Nephron progenitor cell (in vitro differentiated cells): ENCODE measurements at places on chromosomes 1 and 21.
A peak's percentile ranks its signal among the peaks of the same experiment; 100 is the strongest.

- peaks cover 8% of the 10 kb centered on the region for H3K27me3 ChIP-seq
- DNase-seq: no peak
- H3K4me1 ChIP-seq: peaks cover 41% of the 10 kb centered on the region
- H3K36me3 ChIP-seq: no peaks in the 10 kb centered on the region
- no peak overlapping the region for H3K4me3 ChIP-seq
- H3K27ac ChIP-seq: no peak overlapping the region
These were observed 27.0 kb downstream of the SDC3 start for GRCh38 chr1:30881319-30882181.

- H3K4me1 ChIP-seq: no peaks in the 10 kb centered on the region
- no peak overlapping the region for H3K27ac ChIP-seq
- H3K27me3 ChIP-seq: no peaks in the 10 kb centered on the region
- H3K36me3 ChIP-seq: peaks cover 52% of the 10 kb centered on the region
- DNase-seq: no peak
These were observed 50.5 kb upstream of the RBM34 start for GRCh38 chr1:235211517-235211916.

DNA sequence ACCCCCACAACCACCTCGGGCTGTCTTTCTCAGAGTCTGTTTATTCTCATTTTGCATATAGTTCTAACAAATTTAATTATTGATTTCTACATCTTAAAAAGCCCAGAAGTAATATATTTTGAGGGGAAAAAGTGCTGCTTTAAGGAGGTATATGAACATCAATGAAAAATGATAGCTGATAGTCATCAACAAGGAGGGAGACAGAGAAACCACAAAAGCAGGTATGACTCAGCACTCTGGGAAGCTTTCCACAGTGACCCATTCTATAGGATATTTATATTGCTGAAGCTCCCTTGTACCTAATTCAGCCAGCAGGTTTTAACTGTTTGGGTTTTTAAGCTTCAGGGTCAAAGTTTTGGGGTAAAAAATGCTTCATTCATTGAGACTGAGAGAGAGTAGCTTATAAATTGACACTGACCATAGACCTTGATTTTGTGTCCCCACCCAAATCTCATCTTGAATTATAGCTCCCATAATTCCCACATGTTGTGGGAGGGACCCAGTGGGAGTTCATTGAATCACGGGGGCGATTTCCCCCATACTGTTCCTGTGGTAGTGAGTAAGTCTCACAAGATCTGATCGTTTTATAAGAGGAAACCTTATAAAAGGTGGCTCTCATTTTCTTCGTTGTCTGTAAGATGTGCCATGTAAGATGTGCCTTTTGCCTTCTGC lies 27.4 kb downstream of the VANGL1 start:
- H3K4me1 ChIP-seq: peaks cover 61% of the 10 kb centered on the region
- H3K27me3 ChIP-seq: no peaks in the 10 kb centered on the region
- peaks cover 50% of the 10 kb centered on the region for H3K36me3 ChIP-seq
- H3K27ac ChIP-seq: no peak overlapping the region

GRCh38 chr1:33781652-33782051 lies 82.2 kb upstream of the HMGB4 start:
- H3K27me3 ChIP-seq: peaks cover 17% of the 10 kb centered on the region
- no peaks in the 10 kb centered on the region for H3K4me1 ChIP-seq
- no peak overlapping the region for H3K27ac ChIP-seq
- no peaks in the 10 kb centered on the region for H3K36me3 ChIP-seq

DNA sequence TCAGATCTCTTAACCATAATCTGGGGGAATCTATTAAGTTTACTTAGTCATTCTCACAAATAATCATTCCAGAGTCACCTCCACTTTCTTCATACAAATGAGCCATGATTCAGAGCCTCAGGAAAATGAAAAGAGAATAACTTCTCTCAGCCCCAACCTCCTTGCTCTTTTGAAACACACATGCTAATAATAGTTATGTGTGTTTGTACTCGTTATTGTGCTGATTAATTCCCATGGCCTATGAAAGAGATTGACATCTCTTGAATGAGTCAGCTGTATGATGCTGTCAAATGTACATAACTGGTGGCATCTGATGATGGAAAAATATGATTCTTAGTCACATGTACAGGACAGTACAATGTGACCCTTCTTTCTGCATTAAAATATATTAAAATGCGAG lies 41.5 kb downstream of the DTL start:
- DNase-seq: no peak
- no peak overlapping the region for H3K4me3 ChIP-seq
- H3K4me1 ChIP-seq: no peaks in the 10 kb centered on the region
- no peak overlapping the region for H3K27ac ChIP-seq
- peaks cover 33% of the 10 kb centered on the region for H3K36me3 ChIP-seq

DNA sequence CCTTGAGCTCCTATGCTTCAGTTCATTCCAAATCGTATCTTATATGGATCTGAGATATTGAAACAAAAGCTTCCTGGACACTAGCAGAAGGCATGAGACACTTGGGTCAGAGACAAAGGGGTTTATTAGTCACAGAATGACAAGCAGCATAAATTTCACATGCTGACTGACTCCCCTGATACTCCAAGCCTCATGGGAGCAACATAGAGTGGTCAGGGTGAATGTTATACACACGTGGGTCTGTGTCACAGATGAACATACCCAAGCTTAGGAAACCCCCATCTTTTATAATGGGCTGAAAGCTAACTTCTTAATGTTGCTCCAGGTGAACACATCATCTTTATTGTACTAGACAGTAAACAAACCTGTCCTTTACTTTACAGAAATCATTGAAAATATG lies 599.9 kb upstream of the RGS18 start:
- no peak for DNase-seq
- no peak overlapping the region for H3K4me3 ChIP-seq
- no peaks in the 10 kb centered on the region for H3K4me1 ChIP-seq
- no peak overlapping the region for H3K27ac ChIP-seq
- no peaks in the 10 kb centered on the region for H3K36me3 ChIP-seq

GRCh38 chr1:246267896-246268295 lies 239.2 kb downstream of the SMYD3 start:
- H3K27ac ChIP-seq: no peak overlapping the region
- H3K36me3 ChIP-seq: peaks cover 4% of the 10 kb centered on the region
- H3K4me1 ChIP-seq: peaks cover 7% of the 10 kb centered on the region
- H3K27me3 ChIP-seq: peaks cover 6% of the 10 kb centered on the region

- H3K27me3 ChIP-seq: peaks cover 22% of the 10 kb centered on the region
- no peaks in the 10 kb centered on the region for H3K36me3 ChIP-seq
These were observed 186.5 kb upstream of the GALNT2 start for GRCh38 chr1:229880271-229881170.

GRCh38 chr1:34681480-34682451 lies 73.1 kb upstream of the GJB5 start:
- DNase-seq: peak; percentile 74
- H3K27me3 ChIP-seq: peaks cover 14% of the 10 kb centered on the region
- H3K36me3 ChIP-seq: no peaks in the 10 kb centered on the region
- H3K4me1 ChIP-seq: peaks cover 10% of the 10 kb centered on the region
- H3K27ac ChIP-seq: no peak overlapping the region

DNA sequence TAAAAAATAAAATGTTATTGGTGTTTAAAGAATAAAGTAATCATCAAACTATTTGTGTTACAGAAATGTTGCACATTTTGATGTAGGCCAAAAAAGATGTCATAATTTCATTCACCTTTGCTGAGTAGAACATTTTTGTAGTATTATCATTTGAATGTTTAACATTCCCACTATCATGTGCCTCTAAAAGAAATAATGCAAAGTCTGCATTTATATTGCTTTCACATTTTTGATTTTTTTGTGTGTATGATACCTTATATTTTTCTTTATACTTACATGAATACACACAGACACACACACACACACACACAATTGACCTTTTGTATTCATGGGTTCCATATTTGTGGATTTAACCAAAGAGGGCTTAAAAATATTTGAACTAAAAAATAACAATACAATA lies 544.2 kb upstream of the ZRANB2 start:
- no peaks in the 10 kb centered on the region for H3K4me1 ChIP-seq
- no peak overlapping the region for H3K27ac ChIP-seq
- no peak for DNase-seq
- peaks cover 3% of the 10 kb centered on the region for H3K27me3 ChIP-seq
- H3K36me3 ChIP-seq: no peaks in the 10 kb centered on the region
- no peak overlapping the region for H3K4me3 ChIP-seq

- no peaks in the 10 kb centered on the region for H3K36me3 ChIP-seq
- H3K4me3 ChIP-seq: no peak overlapping the region
- peaks cover 27% of the 10 kb centered on the region for H3K4me1 ChIP-seq
- H3K27ac ChIP-seq: no peak overlapping the region
- peaks cover 17% of the 10 kb centered on the region for H3K27me3 ChIP-seq
These were observed 1.7 kb upstream of the CLDN14 start for GRCh38 chr21:36481639-36482038.

DNA sequence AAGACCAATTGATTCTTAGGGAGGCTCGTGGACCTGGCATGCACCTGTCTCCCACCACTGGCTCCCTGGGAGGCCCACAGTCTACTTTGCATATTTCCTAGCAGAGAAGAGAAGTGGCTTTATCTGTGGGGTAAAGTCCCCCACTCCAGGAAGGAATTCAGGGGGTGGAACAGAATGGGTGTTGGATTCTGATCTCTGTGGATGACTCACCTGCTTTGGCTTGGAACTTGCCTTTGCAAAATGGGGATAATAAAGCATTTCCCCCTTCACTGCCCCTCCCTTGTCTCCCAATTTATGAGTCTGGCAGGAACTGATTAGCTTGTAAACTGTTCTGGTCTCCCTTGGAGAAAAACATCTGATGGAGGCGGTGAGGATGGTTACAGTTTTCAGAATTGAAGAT lies 21.2 kb upstream of the OTUD3 start:
- no peak overlapping the region for H3K27ac ChIP-seq
- H3K4me1 ChIP-seq: no peaks in the 10 kb centered on the region
- H3K4me3 ChIP-seq: no peak overlapping the region
- no peaks in the 10 kb centered on the region for H3K36me3 ChIP-seq
- DNase-seq: no peak

DNA sequence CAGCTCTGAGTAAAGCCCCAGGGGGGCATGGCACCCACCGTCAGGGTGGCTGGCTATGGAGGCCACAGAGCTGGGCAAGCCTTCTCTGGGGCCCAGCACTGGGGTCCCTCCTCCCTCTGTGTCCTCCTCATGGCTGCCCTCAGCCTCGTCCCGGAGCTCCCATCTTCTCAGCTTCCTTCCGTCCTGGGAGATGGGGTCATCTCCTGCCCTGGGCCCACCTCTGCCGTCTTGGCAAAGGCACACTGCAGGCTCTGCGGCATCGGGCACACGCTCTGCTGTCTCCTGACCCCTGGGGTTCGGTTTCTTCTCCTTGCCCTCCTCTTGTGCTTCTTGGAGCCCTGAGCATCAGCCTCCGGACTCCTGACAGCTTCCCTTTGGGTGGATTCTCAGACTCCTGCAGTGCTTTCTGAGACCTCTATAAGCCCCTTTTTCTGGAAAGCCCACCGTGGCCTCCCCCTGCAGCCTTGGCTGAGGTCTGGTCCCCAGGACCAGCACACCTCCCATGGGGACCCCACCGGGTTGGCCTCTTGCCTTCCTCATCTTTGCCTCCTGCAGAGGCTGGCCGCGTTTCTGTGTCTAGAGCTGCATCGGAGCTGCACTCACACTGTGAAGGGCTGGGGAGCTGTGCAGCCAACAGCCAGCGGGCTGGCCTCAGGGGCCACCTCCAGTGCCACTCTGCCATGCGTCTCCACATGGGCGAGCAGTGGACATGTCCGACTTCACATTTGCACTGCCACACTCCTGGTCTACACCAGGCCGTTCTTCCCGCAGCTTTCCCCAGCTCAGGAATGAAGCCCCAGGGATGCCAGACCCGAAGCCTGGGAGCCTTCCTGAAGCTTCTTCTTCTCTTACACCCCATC lies 11.6 kb downstream of the UMODL1 start:
- no peaks in the 10 kb centered on the region for H3K36me3 ChIP-seq
- DNase-seq: no peak
- peaks cover 42% of the 10 kb centered on the region for H3K4me1 ChIP-seq
- H3K4me3 ChIP-seq: peak overlapping the region; percentile 52
- H3K27ac ChIP-seq: no peak overlapping the region
- peaks cover 11% of the 10 kb centered on the region for H3K27me3 ChIP-seq

DNA sequence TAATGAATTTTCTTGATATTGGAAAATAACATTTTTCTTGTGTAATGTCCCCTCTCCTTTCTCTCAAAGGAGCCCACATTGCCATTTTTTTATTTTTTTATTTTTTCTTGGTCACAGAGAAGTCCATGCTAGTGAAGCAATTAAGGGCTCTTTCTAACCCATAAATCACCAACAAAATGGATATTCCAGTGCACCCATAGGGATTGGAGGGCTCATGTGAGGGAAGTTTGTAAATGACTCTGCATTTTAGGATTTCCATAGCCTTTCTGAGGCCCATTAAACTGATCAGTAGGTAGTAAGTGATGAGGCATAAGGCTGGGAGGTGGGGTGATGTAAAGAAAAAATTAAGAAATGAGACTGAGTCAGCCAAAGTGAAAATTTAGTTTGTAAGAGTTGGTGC lies 55.9 kb upstream of the JAK1 start:
- H3K36me3 ChIP-seq: no peaks in the 10 kb centered on the region
- H3K4me3 ChIP-seq: no peak overlapping the region
- DNase-seq: no peak
- H3K27ac ChIP-seq: no peak overlapping the region

DNA sequence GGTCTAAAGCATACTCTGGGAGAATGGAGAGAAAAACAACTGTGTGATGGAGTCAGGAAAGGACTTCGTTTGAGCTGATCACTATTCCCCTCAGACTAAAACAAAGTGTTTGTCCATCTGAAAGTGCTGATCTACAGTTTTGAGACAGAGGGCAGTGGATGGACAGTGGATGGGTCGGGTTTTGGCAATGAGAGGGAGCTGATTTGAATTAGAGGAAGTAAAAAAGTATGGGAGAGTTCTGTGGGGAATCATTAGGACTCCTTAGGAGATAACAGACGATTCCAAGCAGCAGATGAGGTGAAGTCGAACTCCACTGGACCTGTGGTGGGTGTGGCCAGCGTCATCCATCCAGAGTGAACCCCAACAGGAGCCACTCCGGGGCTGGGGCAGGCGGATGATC lies 62.3 kb downstream of the PTGS2 start:
- H3K27me3 ChIP-seq: no peaks in the 10 kb centered on the region
- H3K36me3 ChIP-seq: no peaks in the 10 kb centered on the region
- H3K4me3 ChIP-seq: no peak overlapping the region
- H3K27ac ChIP-seq: no peak overlapping the region
- no peak for DNase-seq
- no peaks in the 10 kb centered on the region for H3K4me1 ChIP-seq

DNA sequence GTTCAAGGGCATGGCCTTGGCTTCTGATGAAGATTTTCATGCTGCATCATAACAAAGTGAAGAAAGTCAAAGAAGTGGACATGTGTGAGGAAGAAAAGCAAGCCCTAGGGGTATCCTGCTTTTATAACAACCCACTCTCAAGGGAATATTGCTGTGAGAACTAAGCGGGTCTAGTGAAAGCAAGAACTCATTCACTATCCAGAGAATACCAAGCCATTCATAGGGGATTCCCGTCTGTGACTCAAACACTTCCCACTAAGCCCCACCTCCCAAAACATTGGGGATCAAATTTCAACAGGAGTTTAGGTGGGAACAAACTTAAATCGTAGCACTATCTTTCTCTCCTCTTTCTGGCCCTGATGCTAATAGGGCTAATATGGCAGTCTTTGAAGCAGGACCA lies 98.5 kb upstream of the CTTNBP2NL start:
- H3K36me3 ChIP-seq: no peaks in the 10 kb centered on the region
- peaks cover 8% of the 10 kb centered on the region for H3K4me1 ChIP-seq
- no peak overlapping the region for H3K4me3 ChIP-seq
- H3K27me3 ChIP-seq: peaks cover 16% of the 10 kb centered on the region

GRCh38 chr1:221165839-221166500 lies 286.7 kb downstream of the HLX start:
- no peak for DNase-seq
- H3K36me3 ChIP-seq: no peaks in the 10 kb centered on the region
- H3K4me3 ChIP-seq: no peak overlapping the region
- H3K27ac ChIP-seq: no peak overlapping the region

GRCh38 chr1:225987491-225988316 lies 11.4 kb downstream of the SDE2 start:
- no peak overlapping the region for H3K27ac ChIP-seq
- no peaks in the 10 kb centered on the region for H3K4me1 ChIP-seq
- H3K27me3 ChIP-seq: peaks cover 6% of the 10 kb centered on the region
- peaks cover 63% of the 10 kb centered on the region for H3K36me3 ChIP-seq
- H3K4me3 ChIP-seq: no peak overlapping the region
